Hypothalamus (tissue), 51 donors: ENCODE measurements at places on chromosomes 6 and 20.

GRCh38 chr6:170262489-170263088 lies 28.3 kb downstream of the DLL1 start:
- DNase-seq = no peak

GRCh38 chr20:4113615-4114603 lies 98.6 kb upstream of the RNF24 start:
- DNase-seq = no peak

GRCh38 chr6:37524025-37524969 lies 24.6 kb upstream of the CCDC167 start:
- no peak for DNase-seq

DNA sequence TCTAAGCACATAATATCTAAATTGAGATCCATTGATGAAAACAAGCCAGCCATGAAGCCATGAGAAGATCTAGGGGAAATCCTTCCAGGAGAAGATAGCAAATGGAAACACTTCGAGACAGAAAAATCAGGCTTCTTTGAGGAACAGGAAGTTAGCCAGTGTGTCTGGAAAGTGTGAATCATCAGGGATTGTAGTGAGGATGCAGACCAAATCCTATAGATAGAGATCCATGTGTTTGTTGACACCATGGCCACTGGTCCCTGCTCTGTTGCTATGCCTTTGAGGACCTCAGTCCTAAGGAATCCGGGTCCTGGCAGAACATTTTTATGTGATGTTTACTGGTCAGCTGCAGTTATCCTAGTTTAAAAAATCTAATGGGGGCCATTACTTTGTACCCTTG lies 6.6 kb upstream of the ELOVL2 start:
- no peak for DNase-seq

GRCh38 chr6:28322661-28323060 lies 13.3 kb downstream of the ZSCAN31 start:
- no peak for DNase-seq

- no peak for DNase-seq
Observed at GRCh38 chr6:157381631-157382621, 936 bp downstream of the ZDHHC14 start.

DNA sequence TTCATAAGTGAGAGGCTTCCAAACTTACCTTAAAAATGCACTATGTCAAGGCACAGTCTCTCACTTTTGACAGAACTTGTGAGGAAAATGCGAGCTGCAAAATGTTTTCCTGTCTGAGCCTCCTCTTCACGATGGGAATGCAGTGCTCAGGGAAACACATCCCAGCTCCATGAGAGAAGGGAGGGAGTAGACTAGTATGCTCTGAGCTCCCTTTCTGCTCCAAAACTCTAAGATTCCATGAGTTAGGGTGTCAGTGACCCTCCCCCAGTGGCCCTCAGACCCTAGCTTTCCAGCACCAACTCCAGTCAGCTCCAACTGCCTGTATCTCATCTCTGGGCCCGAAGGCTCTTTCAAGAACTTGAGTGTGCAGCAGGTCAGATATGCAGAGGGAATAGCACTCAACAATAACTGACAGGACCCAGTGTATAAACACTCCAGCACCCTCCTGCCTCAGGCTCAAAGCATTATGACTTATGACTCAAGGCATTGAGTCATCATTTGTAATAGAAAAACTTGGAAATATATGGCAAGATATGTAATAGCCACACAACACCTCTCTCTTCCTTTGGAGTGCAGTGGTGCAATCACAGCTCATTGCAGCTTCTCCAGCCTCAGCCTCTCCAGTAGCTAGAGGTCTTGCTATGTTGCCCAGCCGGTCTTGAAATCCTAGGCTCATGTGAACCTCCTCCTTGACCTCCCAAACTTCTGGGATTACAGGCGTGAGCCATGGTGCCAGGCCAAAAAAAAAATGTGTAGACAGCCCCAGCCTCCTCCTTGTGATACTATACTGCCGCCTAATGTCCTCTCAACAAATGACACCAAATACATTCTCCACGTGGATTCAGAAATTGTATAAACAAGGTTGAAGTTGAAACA lies 16.7 kb upstream of the ENTPD6 start:
- no peak for DNase-seq

- no peak for DNase-seq
Observed at GRCh38 chr6:100088009-100088408, 94.0 kb upstream of the MCHR2 start.

- no peak for DNase-seq
Observed at GRCh38 chr20:24461848-24462247, 7.6 kb upstream of the SYNDIG1 start.

- DNase-seq = no peak
Observed at GRCh38 chr6:70377372-70377771, 35.9 kb upstream of the FAM135A start.

DNA sequence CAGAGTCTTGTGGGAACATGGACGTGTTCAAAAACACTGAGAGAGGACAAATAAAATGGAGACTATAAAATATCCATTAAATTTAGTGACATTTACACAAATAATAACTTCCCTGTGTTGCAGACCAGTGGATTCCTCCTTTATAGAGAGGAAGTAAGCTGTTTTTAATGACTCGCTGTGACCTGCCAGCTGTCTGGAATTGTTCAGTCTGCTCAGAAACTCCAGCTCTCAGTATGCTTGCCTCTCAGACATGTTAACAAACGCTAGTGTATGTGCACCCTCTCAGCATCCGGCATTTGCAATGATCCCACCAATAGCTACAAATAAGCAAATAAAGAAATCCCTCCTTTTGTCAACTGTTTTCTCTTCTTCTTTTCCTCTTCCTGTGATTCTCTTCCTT lies 158.0 kb upstream of the TCF21 start:
- DNase-seq = no peak

GRCh38 chr20:31788578-31788977 lies 30.6 kb upstream of the MYLK2 start:
- DNase-seq = no peak

- DNase-seq = peak; percentile 39
Observed at GRCh38 chr6:105402090-105402938, 568 bp downstream of the PREP start.

- DNase-seq = no peak
Observed at GRCh38 chr6:111843347-111844147, 29.7 kb downstream of the FYN start.

DNA sequence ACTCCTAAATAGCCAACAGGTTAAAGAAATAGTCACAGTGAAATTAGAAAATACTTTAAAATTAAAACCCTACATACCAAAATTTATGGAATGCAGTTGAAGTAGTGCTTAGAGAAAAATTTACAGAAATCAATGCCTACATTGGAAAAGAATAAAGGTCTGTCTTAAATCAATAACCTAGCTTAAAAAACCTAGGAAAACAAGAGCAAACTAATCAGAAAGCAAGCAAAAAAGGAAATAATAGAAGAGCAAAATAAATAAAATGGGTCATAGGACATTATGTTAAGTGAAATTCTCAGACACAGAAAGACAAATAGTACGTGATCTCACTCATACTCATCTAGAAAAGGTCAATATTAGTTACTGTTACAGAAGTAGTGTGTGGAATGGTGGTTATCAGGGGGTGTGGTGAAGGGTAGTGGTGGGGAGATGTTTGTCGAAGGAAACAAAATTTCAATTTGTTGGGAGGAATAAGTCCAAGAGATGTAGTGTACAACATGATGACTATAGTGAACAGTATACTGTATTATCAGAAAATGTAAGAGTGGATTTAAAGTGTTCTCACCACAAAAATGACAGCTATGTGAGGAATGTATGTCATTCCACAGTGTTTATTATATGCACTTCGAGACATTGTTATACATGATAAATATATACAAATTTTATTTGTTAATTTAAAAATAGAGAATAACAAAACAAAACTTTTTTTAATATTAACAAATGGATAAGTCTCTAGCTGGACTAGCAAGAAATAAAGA lies 423.6 kb downstream of the CDH26 start:
- no peak for DNase-seq

GRCh38 chr6:10303608-10304506 lies 111.0 kb downstream of the TFAP2A start:
- DNase-seq = no peak

- no peak for DNase-seq
Observed at GRCh38 chr20:58392286-58392685, 3.3 kb downstream of the VAPB start.

- no peak for DNase-seq
Observed at GRCh38 chr20:48919882-48920526, 1.5 kb upstream of the ARFGEF2 start.

GRCh38 chr6:113750151-113750855 lies 106.8 kb upstream of the MARCKS start:
- DNase-seq = no peak

- DNase-seq = no peak
Observed at GRCh38 chr6:111951497-111952085, 78.3 kb upstream of the FYN start.

DNA sequence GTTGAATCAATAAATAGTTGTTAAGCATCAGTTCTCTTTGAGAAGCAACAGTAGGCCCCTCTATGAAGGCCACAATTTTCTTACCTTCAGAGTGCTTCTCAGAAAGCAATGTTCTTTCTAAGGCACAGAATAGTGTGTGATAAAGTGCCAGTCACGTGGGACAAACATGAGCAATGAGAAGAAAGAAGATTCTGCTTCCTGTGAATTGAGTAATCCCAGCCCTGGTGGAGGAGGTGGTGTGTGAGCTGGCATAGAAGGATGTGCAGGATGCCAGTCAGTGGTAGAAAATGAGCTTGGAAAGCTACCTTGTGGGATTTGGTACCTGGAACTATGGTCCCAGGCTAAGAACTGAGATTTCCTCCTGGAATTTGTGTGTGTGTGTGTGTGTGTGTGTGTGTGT lies 21.7 kb downstream of the KIZ start:
- DNase-seq = no peak

GRCh38 chr6:63236398-63236817 lies 25.1 kb downstream of the FKBP1C start:
- DNase-seq = no peak

- DNase-seq = no peak
Observed at GRCh38 chr6:124028117-124028516, 224.5 kb downstream of the NKAIN2 start.

GRCh38 chr6:169263836-169264608 lies 10.4 kb upstream of the THBS2 start:
- peak; percentile 7 for DNase-seq
